Activated CD4-positive, alpha-beta T cell treated with anti-CD3 and anti-CD28 coated beads, Interleukin-2, amount 50 U/mL, for 1 hour (primary cell): ENCODE measurements at places on chromosomes 6 and 20.

GRCh38 chr6:143902827-143903226 lies 38.6 kb downstream of the ZC2HC1B start:
- DNase-seq, result no peak

GRCh38 chr6:19067165-19067564 lies 680.0 kb downstream of the RNF144B start:
- no peak for DNase-seq

GRCh38 chr6:155013457-155013876 lies 18.4 kb downstream of the TIAM2 start:
- DNase-seq, result no peak

DNA sequence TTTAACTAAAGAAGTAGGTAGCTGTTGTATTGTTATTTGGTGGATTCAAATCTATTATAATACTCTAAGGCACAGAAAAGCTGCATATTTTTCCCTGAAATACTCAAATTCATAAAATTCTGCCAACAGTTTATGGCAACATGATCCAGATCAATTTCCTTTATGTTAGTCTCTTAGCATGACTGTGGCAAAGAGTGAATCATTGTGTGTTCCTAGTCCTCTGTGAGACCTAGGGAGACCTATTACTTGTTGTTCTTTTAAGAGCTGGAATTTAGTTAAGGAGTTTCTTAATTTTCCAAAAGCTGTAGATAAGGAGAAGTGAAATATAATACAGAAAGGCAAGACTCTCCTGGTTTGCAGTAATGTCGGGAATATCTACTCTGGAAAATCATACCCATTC lies 149.6 kb downstream of the RIMS1 start:
- DNase-seq, result no peak

GRCh38 chr6:107642861-107643328 lies 153.0 kb downstream of the SOBP start:
- no peak for DNase-seq

DNA sequence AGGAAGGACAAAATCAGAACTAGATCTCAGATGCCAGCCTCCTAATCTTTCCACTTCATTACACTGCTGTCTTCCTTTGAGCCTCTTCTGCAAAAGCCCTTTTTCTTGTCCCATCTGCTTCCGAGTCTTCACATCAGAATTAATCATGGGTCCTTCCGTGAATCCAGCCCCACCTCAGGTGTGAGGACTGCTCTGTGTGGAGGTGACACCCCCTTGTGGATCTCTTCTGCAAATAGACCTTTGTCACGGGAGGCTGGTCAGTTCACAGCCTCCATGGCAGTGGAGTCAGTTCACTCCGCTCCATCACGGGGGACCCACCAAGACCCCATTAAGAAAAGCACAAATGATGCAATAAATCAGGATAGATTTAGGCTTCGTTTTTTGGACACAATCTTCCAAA lies 171.1 kb downstream of the ADAT2 start:
- no peak for DNase-seq

DNA sequence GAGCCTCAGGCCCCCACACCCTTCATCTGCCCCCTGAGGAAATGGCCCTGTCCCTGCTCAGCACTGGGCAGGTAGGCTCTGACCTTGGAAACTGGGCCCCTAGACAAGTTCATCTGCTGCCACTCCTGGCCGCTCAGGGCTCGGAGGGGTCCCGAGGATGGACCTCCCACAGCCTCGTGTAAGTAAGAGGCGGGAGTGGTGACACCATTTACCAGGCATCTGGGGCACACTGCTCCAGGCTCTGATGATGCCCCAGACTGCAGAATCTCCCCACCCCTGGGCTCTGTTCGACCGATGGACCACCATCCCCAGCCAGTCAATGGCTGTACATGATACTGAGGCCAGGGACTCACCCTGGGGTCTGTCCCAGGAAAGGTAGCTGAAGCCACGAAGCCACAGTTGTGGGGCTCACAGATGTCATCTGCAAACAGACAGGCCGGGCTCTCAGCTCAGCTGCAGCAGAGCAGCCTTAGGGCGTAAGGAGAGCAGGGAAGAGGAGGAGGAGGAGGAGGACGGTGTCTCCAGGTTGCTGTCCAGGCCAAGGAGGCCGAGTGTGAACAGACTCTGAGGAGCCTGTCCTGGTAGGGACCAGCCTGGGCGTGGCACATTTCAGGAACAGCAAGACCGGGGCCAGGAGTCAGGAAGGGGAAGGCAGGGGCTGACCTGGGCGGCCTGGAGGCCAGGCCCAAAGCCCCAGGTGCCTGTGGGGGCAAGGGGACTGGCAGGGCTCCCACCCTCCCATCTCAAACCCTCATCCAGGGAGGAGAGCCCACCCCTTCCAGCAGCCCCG lies 300.4 kb downstream of the TAF4 start:
- DNase-seq, result no peak

DNA sequence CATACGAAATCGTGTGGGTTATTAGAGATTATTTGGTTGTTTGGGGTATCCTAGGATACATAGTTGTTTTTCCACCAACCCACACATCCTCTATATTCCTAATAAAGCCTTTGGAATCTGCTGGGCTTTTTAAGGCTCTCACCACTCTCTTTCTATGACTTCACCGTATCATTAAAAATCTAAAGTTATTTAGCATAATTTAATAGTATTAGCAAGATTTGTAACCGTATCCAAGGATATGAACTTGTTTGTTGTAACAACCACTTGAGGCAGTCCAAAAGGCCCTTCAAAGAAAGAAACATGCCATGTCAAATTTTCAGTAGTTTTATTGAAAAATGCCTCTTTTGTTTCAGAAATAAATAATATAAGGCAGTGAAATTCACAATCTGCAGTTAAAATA lies 121.8 kb downstream of the COL12A1 start:
- DNase-seq, result no peak

GRCh38 chr6:32792901-32793435 lies 23.8 kb downstream of the HLA-DOB start:
- no peak for DNase-seq

GRCh38 chr6:132264021-132264500 lies 137.2 kb downstream of the MOXD1 start:
- DNase-seq, result no peak

DNA sequence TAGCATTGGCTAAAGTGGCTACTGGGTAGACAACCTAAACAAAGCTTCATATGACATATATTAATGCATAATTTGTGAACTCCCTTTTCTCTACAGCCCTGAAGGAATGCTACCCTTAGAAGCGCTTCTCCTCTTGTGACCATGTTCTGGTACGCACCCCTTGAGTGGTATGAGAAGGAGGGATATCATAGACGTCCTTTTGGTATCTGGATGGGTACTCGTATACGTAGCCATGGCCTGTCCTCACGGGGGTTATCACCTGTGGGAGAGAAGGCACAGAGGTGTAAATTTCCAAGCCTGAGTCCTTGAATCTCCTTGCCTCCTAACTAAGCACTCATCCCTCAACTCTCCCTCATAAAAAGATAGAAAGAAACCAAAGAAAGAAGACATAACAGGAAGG lies 39.0 kb downstream of the NEDD9 start:
- DNase-seq, result no peak

DNA sequence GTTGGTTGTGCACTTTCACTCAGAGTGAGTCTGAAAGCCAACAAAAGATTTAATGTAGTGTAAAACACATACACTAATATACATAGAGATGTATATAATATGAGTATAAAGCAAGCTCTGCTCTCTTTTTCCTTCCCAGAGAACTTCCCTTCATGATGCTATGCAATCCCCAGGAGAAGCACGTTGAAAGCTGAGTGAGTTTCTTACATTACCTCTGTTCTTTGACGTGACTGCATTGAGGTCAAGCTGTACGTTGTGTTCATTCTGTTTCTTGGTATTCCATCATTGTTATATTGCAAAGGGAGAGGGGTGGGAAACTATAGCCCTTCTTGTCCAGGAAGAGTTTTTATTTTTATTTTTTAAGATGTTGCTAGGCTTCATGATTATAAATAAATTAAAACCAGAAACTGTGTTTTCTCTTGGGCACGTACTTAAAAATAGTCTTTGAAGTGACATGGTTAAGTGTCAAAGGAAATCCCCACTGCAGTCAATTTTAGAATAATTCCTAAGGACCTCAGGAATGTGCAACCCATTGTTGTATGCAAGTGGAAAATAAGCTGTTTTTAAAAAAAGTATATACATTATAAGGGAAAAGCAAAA lies 651.0 kb downstream of the CD109 start:
- DNase-seq, result no peak

- DNase-seq, result no peak
Observed at GRCh38 chr6:163146036-163146435, 268.5 kb upstream of the QKI start.

DNA sequence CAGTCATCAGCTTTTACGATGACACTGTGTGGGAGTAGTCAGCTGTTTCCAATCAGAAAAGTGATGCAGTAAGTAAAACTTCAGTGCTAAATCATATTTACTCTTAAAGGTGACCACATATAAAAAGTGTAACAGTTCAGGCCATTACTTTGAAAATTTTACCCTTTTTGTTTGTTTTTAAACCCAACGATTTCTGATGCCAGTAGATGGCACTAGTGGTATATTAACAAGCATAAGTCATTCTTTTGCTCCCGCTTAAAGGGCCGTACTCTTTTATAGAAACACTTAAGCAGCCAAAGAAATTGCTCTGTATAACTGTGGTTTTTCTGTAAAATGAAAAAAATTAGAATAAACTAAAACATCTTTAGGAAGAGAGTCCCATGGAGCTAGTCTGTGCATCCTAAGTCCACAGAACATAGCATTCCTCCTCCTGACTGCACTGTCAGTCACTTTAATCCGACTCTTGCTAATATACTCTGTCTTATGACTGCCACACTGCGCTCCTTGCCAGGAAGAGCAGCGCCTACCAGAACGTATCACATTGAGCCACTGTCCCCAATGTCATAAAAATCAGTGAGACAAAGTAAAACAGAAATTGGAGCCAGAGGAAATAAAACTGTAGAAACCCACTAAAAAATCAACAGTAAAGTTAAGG lies 25.0 kb downstream of the HEBP2 start:
- no peak for DNase-seq

DNA sequence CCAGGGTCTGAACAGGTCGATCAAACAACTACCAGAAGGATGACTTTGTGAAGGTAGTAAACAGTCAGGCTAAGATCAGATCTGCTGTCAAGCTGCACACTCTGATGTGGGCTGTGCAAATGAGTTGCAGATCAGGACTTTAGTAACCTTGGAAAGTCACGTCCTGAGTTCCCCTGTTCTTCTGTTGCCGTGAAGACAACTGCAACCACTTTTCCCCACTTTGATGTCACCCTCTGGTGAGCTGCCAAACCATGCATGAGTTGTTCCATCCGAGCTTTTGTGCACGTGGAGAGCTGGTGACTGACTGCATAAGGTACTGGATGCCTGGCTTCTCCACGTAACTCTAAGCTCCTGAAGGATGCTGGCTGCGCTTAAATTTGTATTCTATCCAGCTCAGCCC lies 111.0 kb downstream of the CD83 start:
- no peak for DNase-seq

GRCh38 chr20:58019850-58020625 lies 208.4 kb downstream of the ANKRD60 start:
- DNase-seq, result no peak

- DNase-seq, result no peak
Observed at GRCh38 chr20:35444226-35444625, 6.2 kb upstream of the GDF5 start.

- no peak for DNase-seq
Observed at GRCh38 chr20:10277616-10278015, 59.0 kb downstream of the SNAP25 start.
